Dermis microvascular lymphatic vessel endothelial cell (primary cell): ENCODE measurements at places on chromosomes 13 and 19. TPM values are rescaled to one million over a fixed set of nuclear protein-coding genes. Genes with fewer than 3 reads are reported as not detected.

F2RL3 gene
- 2.6 and 13.9 TPM in 2 replicates for total RNA-seq

FRY gene
- 95.8 and 107 TPM in 2 replicates for total RNA-seq

OR7D2 gene
- total RNA-seq, result under 0.01 and 0.25 TPM in 2 replicates

ZNF304 gene
- 8.1 and 10.7 TPM in 2 replicates for total RNA-seq
